ENCODE measurements at places on chromosomes 1 and 21. TPM values are rescaled to one million over a fixed set of nuclear protein-coding genes. Genes with fewer than 3 reads are reported as not detected.

NTRK1 gene
- 6.1 TPM for total RNA-seq

CROCC gene
- 25.7 TPM for total RNA-seq

PLA2G2D gene
- not detected for total RNA-seq

FAM177B gene
- not detected for total RNA-seq

C2CD2 gene
- 7.3 TPM for total RNA-seq

DISC1 gene
- 1.9 TPM for total RNA-seq

FMO1 gene
- not detected for total RNA-seq

SERTAD4 gene
- not detected for total RNA-seq

TNFRSF4 gene
- total RNA-seq: 340 TPM

CR1L gene
- not detected for total RNA-seq

TSPEAR gene
- total RNA-seq: not detected

MRPL20 gene
- total RNA-seq: 143 TPM

All from activated CD4-positive, alpha-beta T cell treated with anti-CD3 and anti-CD28 coated beads for 36 hours (primary cell).